ENCODE measurements at places on chromosomes 5 and 9.

DNA sequence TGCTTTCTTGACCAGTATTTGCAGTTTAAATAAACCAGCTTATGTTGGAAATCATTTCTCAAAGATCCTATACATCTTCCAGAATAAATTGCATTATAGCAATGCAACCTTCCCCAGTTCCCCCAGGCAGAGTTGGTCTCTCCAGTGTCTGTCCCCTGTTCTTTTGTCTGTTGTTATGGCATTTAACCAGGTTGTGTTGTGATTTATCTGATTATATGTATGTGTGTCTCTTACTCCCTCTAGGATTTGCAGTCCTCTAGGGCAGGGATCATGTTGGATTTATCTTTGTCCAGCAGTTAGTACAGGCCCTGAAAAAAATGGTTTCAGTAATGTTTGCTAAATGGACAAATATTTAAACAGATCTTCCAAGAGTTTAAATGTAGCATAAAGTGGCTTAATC is 17.3 kb downstream of the GARNL3 start:
- DNase-seq, result no peak

DNA sequence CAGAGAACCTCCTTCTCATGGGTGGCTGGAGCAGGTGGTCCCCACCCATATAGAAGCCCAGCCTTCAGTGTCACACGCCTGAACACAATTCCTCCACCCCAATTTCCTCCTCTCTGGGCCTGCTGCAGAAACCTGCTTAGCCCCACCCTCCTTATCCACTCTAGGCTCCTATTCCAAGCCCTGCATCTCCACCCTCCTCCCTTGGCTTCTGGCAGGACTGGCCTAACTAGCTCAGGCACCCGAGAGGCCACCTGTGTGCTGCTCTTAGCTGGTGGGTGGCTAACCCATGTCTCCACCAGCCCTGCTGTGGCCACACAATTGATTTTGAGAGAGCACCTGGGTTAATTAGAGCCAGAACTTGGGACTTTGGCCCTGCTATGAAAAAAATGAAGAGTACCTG is 77.3 kb upstream of the ATP10B start:
- no peak for DNase-seq

- DNase-seq, result no peak
These were observed 288.5 kb downstream of the MEF2C start for GRCh38 chr5:88594441-88594840.

DNA sequence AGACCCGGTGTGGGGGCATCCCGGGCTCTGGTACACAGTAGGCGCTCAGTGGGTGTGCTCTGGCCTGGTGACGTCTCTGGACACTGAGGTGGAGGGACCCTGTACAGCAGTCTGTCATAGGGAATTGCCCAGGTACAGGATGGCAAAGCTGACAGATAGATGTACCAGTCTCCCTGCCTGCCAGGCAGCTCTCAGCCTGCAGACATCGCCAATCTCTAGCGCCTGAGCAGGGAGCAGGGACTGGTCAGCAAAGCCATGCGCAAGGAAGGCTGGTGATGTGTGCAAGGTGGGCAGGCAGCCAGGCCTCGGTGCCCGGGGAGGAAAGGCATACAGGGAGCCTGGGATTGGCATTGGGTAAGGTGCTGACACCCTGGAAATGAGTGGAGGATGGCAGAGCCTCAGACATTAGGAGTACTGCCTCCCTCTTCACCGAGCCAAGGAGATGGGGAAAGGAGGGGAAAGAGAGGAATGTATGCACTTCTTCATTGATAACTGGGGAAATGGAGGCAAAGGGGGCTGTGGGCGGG is 33.9 kb upstream of the BRD3 start:
- no peak for DNase-seq

- no peak for DNase-seq
These were observed 201.7 kb downstream of the MEF2C start for GRCh38 chr5:88681211-88681803.

DNA sequence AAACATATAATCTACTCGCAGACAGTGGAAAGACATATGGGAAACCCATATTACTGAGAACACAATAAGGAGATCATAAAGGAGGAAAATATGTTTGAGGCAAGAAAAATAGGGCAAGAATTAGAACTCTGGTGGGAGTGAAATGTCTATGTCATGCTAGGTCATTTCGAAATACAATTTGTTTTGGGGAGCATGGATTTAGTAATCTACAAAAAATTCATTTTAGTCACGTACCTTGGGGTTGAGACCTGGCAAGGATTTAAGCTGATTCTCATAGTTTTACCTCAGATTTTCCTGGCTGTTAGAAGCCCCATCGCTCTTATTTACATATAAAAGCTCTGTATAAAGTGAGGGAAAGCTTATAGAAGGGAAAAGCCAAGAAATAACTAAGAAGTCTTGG is 11.5 kb upstream of the CSNK1G3 start:
- peak; percentile 20 for DNase-seq
